ENCODE measurements at places on chromosomes 12 and 14. TPM values are rescaled to one million over a fixed set of nuclear protein-coding genes. Genes with fewer than 3 reads are reported as not detected.

The DEGS2 gene
- 1.1 TPM for total RNA-seq

GRCh38 chr12:53300187-53300586 is 692 bp downstream of the MYG1 start:
- peak; percentile 42 for DNase-seq

GRCh38 chr12:49797449-49797776 is 30.8 kb downstream of the NCKAP5L start:
- no peak for DNase-seq

The TGFB3 gene
- 2.2 TPM for total RNA-seq

The LETMD1 gene
- 79.8 TPM for total RNA-seq

GRCh38 chr14:100115726-100116125 is 43.7 kb downstream of the DEGS2 start:
- no peak for DNase-seq

The OVCH1 gene
- total RNA-seq: not detected

DNA sequence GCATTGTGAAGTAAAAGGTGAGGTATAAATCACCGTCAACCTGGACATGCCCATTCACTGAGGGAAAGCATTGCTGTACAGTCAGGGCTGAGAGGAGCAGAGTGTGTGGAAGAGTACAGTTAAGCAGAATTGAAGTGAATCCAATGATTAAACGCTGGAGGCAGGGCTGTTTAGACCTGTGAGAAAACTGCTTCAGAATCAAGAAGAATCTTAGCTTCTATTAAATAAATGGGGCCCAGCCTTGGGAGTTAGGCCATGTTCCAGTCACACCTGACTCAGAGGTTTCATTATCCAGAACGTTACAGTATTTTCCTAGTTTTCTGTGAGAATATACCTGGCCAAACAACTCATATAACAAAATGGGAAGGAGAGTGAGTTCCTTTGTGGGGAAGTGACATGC is 86.9 kb downstream of the ATP23 start:
- no peak for DNase-seq

DNA sequence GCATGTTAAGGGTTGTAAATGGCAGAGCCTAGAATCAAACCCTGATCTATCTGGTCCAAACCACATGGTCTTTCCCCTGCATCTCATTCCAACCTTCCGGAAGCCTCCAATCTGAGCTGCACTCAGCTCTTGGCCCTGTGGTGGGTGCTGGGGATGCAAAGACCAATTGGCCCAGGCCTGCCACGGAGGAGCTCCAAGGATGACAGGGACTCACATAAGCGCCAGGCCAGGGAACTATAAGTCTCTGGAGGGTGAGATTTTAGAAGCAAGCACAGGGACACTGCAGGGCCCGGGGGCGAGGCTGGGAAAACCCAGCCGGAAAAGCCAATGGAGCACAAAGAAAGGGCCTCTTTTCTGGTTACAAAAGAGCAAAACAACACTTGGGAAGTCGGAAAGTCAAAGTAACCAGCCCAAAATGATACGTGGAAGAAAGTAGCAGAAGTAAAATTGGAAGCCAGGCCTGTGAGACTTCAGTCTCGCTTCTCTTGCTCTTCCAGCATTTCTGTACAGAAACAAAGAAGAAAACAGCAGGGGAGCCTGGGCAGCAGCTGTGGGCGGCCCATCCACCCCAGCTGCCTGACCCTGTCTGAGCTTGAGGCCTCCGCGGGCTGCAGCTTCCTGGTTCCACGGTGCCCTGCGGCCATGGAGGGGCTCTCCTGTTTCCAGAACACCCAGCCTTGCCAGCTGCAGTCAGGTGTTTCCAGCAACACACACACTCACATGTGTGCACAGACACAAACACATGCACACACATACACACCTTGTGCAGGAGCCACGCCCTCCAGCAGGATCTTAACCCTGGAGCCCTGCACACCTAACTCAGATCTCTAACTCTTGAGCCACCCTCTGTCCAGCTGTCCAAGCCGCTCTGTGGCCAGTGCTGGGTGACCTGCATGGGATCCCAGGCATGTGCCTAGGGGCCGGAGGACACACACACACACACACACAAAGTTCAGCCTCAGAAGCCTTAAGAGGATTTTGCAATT is 178.2 kb downstream of the BCL11B start:
- DNase-seq: no peak

DNA sequence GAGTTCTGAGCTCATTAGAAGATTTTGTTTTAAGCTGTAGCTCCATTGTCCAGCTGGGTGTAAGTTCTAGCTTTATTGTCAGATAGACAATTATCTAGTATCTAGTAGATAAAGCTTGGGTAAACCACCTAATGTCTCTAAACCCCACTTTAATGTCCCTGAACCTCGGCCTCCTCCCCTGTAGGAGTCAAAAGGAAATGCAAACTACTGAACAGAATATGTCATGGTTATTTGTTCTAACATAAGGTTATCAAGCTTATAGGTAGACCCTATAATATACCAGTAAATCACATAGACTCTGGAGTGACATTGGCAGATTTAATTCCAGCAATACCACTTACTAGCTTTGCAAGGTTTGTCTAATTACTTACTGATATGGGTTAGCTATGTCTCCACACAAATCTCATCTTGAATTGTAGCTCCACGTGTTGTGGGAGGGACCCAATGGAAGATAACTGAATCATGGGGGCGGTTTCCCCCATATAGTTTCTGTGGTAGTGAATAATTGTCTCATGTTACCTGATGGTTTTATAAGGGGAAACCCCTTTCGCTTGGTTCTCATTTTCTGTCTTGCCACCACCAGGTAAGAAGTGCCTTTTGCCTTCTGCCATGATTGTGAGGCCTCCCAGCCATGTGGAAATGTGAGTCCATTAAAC is 29.4 kb downstream of the BCAT1 start:
- DNase-seq: peak; percentile 67

DNA sequence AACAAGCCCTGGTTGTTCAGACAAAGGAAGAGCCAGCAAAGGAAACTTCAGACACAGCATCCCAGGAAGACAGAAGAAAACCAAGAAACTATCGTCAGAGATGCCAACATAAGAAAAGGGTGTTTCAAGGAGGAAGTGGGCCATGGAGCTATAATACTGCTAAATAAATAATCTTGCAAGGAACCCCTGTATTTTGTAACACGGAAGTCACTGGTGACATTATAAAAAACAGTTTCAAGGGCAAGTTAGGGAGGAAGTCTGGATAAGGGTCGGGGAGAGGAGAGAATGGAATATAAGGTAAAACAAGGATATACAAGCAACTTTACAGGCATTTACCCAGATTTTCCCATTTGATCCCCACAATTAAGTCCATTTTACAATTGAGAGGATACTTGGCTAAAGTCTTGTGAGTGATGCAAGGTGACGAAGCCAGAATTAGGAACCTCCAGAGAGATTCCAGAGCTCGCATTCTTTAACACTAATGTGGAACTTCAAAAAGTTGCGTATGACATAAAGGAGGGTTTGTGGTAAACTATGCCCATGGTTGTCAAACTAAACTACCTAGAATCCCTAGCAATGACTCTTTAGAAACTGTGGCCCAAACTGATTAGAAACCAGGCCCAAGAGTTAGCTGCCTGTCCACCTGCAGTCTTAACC is 46.4 kb downstream of the PPM1H start:
- no peak for DNase-seq

DNA sequence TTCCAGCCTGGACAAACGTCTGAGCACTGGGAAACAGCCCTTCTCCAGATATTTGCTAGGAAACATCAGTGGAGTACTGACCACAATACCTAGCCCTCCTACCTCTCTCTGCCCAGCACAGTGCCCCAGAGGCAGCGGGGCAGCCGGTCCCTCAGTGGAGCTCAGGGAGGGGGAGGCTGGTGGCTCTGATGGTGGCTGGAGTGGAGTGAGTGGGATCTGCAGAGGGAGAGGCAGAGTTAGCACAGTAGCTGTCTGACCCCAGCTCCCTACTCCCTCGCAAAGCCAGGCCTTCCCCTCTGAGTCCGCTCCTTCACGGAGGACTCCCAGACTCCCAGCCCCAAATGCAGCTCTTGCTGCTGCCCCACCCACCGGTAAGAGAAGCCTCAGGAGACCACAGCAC is 30.0 kb downstream of the NCKAP5L start:
- DNase-seq: no peak

The EGLN3 gene
- total RNA-seq: 1.2 TPM

DNA sequence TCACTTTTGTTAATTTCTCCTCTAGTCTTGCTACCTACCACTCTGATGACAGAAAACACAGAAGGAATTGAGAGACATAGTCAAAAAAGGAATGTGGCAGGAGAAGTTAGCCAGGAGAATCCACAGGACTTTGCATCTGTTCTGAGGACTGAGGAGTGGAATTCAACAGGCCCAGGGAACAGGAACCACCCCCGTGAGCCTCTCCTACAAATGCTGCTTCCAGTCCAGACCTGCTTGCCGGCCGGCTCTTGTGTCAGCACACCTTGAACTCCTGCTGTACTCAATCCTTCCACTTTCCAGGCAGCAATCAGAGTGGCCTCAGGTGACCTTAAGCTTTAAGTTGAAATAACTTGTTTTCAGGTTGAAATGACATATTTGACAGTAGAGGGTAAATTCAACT is 903.1 kb downstream of the BCL11B start:
- DNase-seq: no peak

DNA sequence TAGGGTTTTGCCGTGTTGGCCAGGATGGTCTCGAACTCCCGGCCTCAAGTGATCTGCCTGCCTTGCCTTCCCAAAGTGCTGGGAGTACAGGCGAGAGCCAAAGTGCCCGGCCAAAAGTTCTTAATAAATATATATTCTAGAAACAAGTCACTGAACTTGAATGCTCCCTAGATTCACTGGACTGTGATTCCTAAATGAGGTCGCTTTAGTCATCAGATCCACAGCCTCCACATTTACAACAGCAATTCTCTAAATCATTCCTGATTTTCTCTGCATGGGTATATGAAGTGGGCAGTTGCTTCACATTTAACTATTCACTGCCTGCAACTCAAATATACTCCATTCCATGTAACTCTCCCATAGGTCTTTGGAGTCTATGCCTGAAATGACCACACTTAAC is 813.0 kb downstream of the GALC start:
- DNase-seq: no peak

- no peak for DNase-seq
Measured at GRCh38 chr12:98385641-98386040, 129.7 kb upstream of the TMPO start.

- no peak for DNase-seq
Measured at GRCh38 chr14:20799892-20800544, 2.6 kb downstream of the RNASE1 start.
